Sigmoid colon (tissue), 7 donors: ENCODE measurements at places on chromosomes 6 and 20.

- no peak overlapping the region for H3K27ac ChIP-seq
- no peak overlapping the region for H3K4me3 ChIP-seq
- H3K4me1 ChIP-seq: no peaks in the 10 kb centered on the region
- no peaks in the 10 kb centered on the region for H3K36me3 ChIP-seq
Observed at GRCh38 chr6:155549928-155550327, 94.3 kb upstream of the NOX3 start.

DNA sequence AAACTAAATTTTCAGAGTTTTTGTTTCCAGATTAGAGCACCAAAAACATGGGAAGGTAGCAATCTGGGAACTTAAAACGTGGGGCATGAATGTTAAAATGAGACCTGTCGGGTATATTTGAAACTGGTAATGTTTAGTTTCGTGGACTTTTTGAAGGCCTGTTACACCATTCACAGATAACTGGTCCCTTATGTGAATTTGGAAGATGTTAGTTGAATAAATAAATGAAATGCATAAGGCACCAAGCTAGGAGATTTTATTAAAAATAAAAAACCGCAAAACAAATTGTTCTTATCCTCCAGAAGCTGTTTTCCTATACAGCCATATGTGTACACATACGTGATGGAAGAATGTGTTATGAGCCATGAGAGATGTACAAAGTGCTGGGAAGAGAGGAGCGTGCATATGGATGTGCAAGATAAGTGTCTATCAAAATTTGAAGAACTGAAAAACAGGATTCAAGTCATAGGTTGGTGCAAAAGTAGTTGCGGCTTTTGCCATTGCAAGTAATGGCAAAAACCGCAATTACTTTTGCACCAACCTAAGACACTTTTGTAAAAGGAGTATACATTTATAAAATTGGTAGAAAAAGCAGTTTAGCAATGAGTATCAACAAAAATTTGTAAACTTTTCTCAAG is 700 bp upstream of the MCUR1 start:
- H3K36me3 ChIP-seq: no peaks in the 10 kb centered on the region
- H3K4me1 ChIP-seq: peaks cover 33% of the 10 kb centered on the region
- DNase-seq: no peak
- peak overlapping the region; percentile 99 for H3K27ac ChIP-seq
- peak overlapping the region; percentile 86 for H3K4me3 ChIP-seq

DNA sequence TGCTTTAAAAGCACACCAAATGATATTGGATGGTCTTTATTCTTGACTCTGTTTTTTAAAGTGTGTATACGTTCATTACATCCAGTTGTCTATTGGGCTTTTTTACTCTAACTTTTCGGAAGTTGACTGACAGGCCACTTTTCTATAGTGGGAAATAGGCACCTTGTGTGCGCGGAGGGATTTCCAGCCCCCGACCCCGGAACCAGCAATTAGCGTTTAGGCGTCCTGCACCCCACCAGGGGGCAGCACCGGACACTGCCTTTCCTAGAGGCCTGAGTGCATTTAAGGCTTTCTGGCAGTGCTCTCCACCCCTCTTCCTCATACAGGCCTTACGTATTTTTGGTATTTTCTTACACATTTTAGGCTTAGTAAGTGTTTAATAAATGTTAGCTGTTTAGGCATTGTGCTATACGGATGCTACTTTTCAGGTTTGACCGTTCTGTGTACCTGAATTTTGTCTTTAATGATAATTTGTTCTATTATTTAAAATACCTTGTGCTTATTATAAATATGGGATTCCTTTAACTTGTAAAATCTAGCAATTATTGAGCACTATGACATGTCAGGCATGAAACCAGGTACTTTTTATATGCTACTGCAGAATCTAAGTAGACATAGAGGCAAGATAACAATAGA is 231.8 kb downstream of the BCKDHB start:
- H3K4me1 ChIP-seq: no peaks in the 10 kb centered on the region
- no peaks in the 10 kb centered on the region for H3K36me3 ChIP-seq
- H3K27me3 ChIP-seq: no peaks in the 10 kb centered on the region
- H3K4me3 ChIP-seq: no peak overlapping the region
- H3K27ac ChIP-seq: no peak overlapping the region

DNA sequence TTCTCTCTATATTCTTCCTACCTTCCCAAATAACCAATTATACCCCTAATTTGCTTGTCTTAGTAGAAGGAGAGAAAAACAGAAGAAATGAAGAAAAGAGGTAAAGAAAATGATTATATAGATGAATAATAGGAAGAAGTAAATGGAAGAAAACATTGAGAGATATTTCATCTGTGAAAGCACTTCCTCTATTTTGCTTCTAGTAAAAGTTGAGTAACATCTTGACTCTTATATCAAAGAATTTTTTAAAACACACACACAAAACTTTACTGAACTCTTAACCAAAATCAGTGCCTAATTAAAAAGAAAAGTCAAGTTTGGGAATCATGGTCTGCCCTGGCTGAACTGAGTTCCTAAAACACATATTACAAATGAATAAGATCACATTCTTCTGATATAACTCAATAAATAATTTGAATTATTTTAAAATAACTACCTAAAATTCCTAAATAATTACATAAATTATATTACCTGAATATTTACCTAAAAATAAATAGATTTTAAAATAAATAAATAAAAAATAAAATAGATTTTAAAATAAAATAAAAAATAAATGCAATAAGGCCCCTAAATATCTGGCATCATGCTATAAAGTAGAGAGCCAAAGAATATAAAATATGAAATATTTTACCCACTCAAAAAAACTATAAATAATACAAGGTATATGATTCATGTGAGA is 8.8 kb downstream of the SLC17A2 start:
- no peak overlapping the region for H3K27ac ChIP-seq
- DNase-seq: no peak
- no peaks in the 10 kb centered on the region for H3K36me3 ChIP-seq
- H3K4me3 ChIP-seq: no peak overlapping the region
- no peaks in the 10 kb centered on the region for H3K4me1 ChIP-seq

DNA sequence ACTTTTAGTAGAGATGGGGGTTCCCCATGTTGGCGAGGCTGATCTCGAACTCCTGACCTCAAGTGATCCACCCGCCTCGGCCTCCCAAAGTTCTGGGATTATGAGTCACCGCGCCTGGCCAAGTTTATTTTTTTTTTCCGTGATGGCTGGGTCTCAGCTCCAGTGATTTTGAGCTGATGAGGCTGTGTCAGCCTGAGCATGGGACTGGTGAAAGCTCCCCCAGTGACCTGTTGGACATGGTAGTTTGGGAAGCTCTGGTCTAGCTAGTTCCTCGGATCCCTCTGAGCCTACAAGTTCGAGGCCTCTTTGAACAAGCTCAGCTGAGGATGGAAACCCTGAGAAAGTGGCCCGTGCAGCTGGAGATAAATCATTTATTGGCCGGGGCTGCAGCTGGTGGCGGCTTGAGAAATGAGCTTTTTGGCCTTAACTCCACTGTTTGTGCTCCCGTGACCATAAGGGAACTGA is 126.8 kb downstream of the SNX5 start:
- H3K27ac ChIP-seq: peak overlapping the region; percentile 85
- no peak overlapping the region for H3K4me3 ChIP-seq
- H3K27me3 ChIP-seq: no peaks in the 10 kb centered on the region
- H3K4me1 ChIP-seq: no peaks in the 10 kb centered on the region
- H3K36me3 ChIP-seq: no peaks in the 10 kb centered on the region

- peaks cover 6% of the 10 kb centered on the region for H3K4me1 ChIP-seq
- no peak for DNase-seq
- no peak overlapping the region for H3K4me3 ChIP-seq
- H3K27me3 ChIP-seq: no peaks in the 10 kb centered on the region
- no peaks in the 10 kb centered on the region for H3K36me3 ChIP-seq
Observed at GRCh38 chr20:48761023-48761785, 66.6 kb downstream of the PREX1 start.

DNA sequence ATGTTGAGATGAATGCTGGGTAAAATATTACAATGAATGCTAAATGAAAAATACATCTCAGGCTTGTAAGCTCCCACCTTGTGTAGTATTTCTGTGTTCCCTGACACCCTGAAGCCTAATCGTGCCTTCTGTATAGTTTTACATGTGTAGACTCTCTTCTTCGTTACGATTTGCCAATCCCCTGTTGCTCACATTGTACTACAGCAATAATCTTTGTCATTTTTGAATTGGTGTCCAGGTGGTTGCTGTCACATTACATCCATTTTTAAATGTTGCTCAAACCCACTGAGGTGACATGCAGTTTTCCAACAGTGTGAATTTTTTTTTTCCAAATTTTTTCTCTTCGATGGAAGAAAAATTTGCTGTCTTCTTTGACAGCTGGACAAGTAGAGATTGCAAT is 300.0 kb upstream of the FLRT3 start:
- H3K4me1 ChIP-seq: no peaks in the 10 kb centered on the region
- no peak overlapping the region for H3K4me3 ChIP-seq
- DNase-seq: no peak

- H3K4me1 ChIP-seq: no peaks in the 10 kb centered on the region
- no peak for DNase-seq
- peak overlapping the region; percentile 44 for H3K27ac ChIP-seq
- H3K36me3 ChIP-seq: no peaks in the 10 kb centered on the region
Observed at GRCh38 chr20:23257848-23258746, 92.5 kb upstream of the NXT1 start.

GRCh38 chr20:8244637-8245036 is 112.6 kb downstream of the PLCB1 start:
- no peak overlapping the region for H3K4me3 ChIP-seq
- peaks cover 47% of the 10 kb centered on the region for H3K4me1 ChIP-seq
- H3K36me3 ChIP-seq: no peaks in the 10 kb centered on the region
- H3K27ac ChIP-seq: peak overlapping the region; percentile 48
- peak; percentile 76 for DNase-seq
- H3K27me3 ChIP-seq: no peaks in the 10 kb centered on the region
